Natural killer cell (primary cell): ENCODE measurements at places on chromosomes 2 and 18. TPM values are rescaled to one million over a fixed set of nuclear protein-coding genes. Genes with fewer than 3 reads are reported as not detected.

GRCh38 chr18:66616523-66616983 is 12.7 kb upstream of the CDH19 start:
- DNase-seq = no peak

GRCh38 chr2:96265840-96266679 is at the start of the genes CIAO1 and TMEM127:
Gene CIAO1 (plus strand): TSS chr2:96266225. CDS start chr2:96266351, 126 bp downstream.
Gene TMEM127 (minus strand): TSS chr2:96265997. CDS start chr2:96265381, 616 bp downstream.
- peak; percentile 97 for DNase-seq

DNA sequence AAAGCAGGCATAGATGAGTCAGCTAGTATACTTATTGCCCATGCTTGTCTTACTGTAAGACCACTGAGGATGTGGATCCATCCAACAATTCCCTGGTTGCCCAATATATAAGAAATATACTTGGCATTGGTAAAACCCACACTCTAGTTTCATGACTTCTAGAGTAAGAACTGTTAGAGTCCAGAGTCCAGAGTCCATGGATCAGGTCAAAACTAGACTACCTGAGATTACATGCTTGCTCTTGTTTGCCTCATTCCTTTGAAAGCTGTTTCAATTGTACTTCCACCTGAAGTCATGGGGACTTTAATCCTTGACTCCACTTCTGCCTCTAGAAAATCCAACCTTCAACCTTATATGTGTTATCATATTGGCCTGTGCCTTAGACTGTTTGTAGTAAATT is 707.6 kb upstream of the FAM98A start:
- DNase-seq = no peak

DNA sequence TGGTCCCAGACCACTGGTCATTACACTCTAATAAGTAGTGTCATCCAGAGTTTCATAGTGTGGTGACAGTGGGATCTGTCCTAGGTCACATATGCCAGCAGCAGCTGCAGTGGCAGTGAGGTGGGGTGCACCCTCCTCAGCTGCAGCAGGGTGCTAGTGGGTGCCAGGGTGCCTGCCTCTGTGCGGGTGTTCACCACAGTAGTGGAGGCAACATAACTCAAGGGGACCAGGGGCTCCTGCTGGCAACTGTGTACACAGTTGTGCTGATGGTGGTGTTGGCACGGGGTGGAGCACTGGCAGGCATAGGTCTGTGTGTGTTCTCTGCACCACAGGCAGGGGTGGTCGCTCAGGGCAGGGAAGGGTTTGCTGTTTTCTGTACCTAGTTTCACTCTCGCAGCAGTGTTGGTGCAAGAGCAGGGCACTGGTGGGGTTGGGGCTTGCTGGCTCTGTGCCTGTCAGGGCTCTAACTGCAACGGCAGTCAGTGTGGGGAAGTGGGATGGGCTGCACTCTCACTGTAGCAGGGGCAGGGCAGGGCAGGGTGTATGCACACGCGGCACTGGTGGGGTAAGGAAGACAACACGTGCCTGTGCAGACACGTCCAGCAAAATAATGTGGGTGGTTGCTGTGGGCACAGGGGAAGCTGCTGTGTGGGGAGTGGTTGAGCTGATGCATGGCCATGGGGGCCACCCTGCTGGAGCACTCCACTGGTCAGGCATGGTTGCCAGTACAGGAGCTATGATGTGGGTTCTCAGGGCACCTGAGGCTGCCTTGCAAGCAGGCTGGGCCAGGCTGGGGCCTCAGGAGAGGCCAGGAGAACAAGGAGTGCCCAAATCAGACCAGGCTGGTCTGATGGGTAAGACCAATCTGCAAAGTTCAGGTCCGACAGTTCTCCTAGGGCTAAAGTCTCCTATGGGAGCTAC is 226.6 kb downstream of the MEIS1 start:
- no peak for DNase-seq

DNA sequence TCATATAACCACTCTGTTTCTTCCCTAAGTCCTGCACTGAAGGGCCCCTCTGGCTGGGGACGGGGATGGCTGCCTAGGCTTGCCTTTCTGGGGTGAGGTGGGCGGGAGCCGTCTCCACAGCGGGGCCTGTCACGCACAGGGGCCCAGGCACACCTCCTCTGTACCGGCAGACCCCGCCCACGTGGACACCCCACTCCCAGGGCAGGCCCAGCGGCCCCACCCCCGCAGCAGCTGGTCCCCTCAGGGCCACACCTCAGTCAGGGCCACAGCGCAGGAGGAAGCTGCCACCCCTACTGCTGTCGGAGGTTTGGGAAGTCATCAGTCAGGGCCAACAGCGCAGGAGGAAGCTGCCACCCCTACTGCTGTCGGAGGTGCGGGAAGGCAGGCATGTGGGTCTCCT is 257.6 kb upstream of the RAB6C start:
- no peak for DNase-seq

DNA sequence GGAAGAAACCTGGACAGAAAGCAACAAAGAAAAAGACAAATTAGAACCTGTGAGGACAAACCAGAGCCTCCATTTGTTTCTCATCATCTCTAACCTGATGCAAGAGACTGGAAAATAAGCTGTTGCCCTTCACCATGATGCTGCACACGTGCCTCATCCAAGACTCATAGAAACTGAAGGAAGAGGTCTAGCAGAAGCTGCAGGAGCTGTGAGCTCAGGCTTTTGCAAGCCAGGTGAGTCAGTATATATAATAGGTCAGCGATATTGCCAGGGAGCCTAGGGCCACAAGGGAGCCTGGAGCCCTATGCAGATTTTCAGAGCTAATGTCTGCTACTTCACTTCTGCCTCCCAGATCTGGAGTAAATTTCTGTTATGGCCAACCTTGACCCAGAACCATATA is 163.1 kb downstream of the LNPK start:
- no peak for DNase-seq

- no peak for DNase-seq
Measured at GRCh38 chr2:111019381-111019780, 101.3 kb upstream of the BCL2L11 start.

DNA sequence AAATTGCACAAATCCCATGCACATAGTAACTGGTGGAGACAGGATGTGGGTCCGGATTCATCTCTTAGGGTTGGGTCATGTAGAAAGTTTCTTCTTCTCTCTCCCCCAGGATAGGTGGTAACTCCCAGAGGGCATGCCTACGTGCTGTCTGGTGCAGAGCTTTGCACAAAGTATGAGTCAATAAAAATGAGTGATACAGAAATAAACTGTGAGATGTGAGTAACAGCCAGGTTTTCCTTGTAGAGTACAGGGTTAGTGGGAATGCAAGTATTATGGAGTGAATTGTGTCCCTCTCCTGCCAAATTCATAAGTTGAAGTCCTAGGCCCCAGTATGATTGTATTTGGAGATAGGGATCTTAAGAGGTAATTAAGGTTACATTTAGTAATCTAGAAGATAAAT is 289.4 kb downstream of the ALK start:
- DNase-seq = no peak

The SIX3 gene
- total RNA-seq = not detected

The SLC8A1 gene
- total RNA-seq = 3.6 TPM
